T follicular helper cell (primary cell): ENCODE measurements at places on chromosomes 1 and 21.

DNA sequence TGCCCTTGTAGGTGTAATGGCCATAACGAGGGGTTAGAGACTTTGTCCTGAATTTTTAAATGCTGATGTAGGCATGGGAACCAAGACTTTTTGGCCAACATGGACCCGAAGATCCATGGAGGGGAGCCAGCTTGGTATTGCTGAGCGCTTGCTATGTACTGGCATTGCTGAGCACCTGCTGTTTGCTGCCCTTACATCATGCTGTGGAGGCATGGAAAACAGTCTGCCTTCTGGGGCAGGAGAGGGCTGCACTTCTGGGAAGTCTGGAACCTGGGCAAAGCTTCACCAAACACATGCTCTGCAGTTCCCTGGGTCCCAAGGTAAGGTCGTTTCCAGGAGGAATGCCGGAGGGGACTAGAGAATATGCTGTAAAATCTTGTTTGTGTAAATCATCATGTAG lies 86.3 kb upstream of the CNIH3 start:
- DNase-seq, result no peak

- peak; percentile 6 for DNase-seq
These were observed 53.0 kb upstream of the DESI2 start for GRCh38 chr1:244599937-244600350.

GRCh38 chr1:154813846-154814505 lies 56.1 kb downstream of the KCNN3 start:
- no peak for DNase-seq

GRCh38 chr1:85445906-85446305 lies 19.1 kb downstream of the DDAH1 start:
- no peak for DNase-seq

DNA sequence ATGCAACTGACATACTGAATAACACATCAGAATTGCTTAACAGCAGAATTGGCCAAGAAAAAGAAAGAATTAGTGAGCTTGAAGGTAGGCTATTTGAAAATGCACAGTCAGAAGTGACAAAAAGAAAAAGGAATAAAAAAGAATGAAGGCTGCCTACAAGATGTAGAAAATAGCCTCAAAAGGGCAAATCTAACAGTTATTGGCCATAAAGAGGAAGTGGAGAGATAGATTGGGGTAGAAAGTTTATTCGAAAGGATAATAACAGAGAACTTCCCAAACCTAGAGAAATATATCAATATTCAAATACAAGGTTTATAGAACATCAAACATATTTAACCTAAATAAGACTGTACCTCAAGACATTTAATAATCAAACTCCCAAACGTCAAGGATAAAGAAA lies 67.5 kb downstream of the ATP6V1G3 start:
- no peak for DNase-seq
